ENCODE measurements at places on chromosomes 11 and 22.
A peak's percentile ranks its signal among the peaks of the same experiment; 100 is the strongest.

DNA sequence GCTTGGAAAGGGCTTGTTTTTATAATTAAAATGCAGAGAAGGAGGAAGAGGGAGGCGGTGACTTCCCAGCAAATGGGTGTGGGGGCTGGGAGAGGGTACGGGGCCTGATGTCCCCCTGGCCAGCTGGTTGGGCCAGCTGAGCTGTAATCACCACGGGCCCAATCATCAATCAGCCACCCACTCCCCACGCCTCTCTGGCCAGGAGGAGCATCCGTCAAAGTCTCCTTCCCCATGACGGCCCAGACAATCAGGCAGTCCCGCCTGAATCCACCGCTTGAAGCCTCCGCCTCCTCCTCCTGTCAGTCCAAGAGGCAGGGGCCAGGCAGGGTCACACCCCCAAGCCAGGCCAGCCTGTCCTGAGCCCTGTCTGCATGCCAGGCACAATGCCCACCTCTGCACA is 13.3 kb upstream of the CABP7 start:
- no peak for ATAC-seq

- no peak for ATAC-seq
Observed at GRCh38 chr22:47367107-47367690, 604.7 kb downstream of the TBC1D22A start.

- no peak for ATAC-seq
Observed at GRCh38 chr22:37163575-37164504, 14.1 kb upstream of the IL2RB start.

DNA sequence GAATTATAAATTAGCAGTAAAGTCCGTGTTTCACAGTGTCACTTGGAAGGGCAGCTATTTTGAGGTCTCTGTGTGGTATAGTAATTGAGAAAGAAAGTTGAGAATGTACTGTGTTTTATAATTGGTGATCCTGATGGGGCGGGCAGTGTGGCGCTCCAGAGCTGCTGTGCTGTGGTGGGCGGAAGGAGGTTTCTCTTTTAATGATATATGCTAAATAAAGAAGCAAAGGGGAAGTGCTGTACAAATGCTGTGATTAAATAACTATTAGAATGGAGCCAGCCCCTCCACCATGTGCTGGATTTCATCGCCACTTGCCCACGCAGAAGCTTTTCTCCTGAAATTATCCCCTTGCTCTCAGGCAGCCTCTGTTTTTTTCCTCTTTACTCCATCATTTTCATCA is 24.6 kb downstream of the ATXN10 start:
- no peak for ATAC-seq

DNA sequence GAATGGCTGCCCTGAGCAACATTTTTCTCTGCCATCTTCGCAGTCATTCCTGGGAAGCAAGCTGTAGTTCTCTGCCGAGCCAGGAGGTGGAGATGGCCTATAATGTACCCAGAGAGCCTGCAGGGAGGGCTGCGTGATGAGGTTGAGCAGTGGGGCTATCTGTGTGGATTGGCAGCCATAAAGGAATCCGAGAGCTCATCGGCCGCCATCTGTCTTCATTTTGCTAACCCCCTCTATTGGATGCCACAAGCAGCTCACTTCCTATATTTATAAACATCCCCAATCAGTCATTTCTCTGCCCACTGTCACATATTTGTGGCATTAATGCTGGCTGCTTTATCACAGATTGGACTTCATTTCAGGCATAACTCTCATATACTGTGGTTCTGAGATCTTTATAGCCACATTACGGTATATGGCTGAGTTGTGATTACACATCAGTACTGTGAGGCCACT is 209.5 kb downstream of the NTM start:
- ATAC-seq = peak; percentile 39

All from esophagus mucosa (tissue), 1 donor.